Activated B cell treated with CpG ODN at 0.5 μM for 24 hours (primary cell): ENCODE measurements at places on chromosomes 1 and 21.

DNA sequence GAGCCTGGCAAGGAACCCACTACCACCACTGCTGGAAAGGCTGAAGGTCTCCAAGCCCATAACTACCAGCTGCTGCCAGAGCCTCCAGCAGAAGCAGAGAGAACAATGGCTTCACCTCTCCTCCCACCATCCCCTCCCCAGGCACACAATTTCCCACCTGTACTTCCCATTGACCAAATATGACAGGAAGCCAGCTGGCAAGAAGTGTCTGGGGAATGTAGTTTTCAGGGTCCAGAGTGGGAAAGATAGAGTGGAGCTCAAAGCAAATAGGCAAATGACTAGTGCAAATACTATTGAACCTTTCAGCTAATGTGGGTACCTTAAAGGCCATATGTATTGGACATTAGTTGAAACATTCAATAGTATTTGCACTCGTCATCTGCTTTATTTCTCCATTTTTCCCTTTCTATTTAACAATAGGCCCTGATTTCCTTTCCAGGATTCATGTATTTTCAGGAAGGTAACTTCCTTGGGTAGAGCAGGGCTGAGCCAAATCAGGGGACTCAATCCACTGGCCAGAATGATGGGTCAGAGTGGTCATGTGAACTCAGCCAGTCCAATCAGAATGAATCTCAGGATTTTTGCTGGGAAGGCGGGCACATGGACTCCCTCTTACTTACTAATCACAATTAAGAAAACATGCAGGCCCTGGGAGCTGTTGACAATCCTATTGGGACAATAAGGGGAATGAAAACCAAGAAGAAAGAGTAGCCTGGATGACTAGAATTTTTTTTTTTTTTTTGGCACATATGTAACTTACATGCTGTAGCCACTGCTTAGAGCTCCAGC lies 12.1 kb upstream of the NFYC start:
- DNase-seq, result no peak

- no peak for DNase-seq
Observed at GRCh38 chr1:102500758-102501157, 504.0 kb upstream of the OLFM3 start.

DNA sequence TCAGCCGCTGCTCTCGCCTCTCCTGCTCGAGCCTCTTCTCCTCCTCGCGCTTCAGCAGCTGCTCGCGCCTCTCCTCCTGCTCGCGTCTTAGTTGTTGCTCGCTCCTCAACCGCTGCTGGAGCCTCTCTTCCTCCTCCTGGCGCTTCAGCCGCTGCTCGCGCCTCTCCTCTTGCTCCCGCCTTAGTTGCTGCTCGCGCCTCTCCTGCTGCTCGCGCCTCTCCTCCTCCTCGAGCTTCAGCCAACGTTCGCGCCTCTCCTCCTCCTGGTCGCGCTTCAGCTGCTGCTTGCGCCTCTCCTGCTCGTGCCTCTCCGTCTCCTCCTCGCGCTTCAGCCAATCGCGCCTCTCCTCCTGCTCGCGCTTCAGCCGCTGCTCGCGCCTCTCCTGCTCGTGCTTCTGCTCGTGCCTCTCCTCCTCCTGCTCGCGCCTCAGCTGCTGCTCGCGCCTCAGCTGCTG lies 3.7 kb downstream of the TCHH start:
- no peak for DNase-seq

GRCh38 chr1:223091896-223092295 lies 51.2 kb downstream of the TLR5 start:
- DNase-seq, result no peak
